NCI-H1105 (cell line): ENCODE measurements at places on chromosomes 1 and 21.

DNA sequence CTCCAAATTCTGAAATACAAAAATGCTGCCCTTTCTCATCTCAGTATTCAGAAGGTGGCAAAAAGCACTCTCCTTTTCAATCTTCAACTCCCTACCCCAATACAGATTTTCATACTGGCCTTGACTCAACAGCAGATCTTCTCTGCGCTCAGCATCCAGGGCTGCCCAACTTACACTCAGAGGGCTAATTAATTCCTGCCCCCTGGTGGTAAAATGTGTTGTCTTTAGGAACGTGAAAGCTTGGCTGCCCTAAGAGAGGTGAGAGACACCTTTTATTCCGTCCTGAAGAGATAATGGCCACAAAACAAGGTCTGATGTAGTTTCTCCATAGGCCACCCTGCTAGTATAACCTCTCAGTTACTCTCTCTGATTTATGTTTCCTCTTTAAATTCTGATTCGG, 25.0 kb downstream of the KRTAP24-1 start:
- DNase-seq: no peak

DNA sequence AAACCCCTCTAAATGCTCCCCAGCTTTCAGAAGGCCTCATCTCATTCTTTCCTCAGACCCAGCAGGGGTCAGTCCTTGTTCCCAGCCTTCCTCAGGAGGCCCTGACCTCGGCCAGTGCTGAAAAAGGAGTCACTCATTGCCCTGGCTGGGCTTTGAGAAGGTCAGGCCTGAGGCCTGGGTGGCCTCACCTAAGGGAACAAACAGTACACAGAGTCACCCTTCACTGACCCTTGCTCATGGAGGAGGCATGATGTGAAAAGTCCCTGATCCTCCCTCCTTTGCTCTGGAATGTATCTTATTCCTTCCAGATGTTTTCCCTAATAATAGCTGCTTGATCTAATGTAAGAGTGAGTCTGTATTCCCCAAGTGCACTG, 117.7 kb upstream of the SLC44A3 start:
- DNase-seq: no peak

DNA sequence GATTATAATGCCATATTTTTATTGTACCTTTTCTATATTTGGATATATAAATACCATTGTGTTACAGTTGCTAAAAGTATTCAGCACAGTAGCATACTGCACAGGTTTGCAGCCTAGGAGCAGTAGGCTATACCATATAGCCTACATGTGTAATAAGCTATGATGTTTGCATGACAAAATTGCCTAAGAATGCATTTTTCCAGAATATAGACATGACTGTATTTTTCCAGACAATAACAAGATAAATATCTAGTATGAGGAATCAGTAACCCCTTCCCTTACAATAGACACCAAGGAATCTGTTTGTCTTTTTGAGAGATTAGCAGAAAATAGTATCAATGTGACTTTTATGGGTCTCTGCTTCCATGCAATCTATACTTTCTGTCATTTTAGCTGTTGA, 228.6 kb downstream of the GRIK1 start:
- no peak for DNase-seq

DNA sequence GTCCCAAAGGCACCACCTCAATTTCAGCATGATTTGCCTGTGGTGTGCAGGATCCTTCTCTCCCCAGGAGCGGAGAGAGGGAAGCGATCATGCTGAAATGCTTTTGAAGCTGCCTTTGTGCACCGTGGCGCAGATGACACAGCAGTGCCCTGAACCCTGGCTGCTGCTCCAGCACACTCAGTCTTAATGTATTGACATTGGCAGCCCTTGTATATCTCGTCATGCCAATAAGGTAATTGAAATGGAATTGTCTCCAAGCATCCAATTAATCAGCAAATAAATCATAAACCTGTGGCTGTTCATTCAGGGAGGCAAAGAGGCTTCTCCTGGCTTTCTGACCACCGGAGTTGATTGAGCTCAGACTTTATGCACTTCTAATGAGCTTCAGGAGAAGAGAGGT, 139.8 kb downstream of the KAZN start:
- peak; percentile 93 for DNase-seq

DNA sequence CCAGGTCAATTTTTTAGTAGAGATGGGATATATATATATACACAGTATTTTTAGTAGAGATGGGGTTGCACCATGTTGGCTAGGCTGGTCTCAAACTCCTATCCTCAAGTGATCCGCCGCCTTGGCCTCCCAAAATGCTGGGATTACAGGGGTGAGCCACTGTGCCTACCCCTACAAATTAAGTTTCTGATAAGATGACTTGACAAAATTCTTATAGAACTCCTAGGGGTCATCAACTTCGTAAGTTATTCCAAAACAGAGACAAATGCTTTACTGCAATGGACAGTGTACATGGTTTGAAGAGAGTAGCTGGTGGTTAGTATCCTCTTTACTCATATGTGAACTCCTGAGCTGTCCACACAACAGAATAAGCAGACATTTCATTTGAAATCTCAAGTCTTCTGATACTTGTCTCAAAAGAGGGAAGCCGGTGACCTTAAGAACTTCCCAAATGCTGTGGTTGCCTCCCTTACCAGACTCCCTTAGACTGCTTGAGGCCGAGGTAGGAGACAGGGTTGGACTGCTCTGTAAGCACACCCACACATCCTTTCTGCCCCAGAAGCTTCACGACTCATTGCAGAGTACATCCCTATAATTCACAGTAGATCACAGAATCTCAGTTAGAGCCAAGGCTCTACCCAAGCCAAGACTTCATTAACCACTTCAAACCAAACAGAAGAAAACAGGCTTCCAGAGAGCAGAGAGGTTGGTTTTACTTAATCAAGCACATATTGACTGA, 244.1 kb upstream of the IRF2BP2 start:
- DNase-seq: no peak

DNA sequence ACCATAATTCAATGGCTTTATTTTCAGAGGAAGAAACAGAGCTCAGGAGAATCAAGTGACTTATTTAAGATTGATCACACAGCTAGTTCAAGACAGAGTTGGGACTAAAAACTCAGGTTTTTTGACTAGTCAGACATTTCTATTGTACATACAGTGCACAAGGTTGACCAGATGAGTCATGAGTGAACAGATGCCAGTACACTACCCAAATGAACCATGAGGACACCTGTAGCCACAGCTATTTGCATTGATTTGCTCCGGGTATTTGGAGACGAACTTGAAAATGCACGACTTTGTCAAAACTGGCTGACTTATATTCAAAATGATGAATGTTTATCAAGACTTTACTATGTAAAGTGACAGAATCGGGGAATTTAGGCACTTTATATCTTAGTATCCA, 161.7 kb upstream of the ST6GALNAC5 start:
- no peak for DNase-seq

DNA sequence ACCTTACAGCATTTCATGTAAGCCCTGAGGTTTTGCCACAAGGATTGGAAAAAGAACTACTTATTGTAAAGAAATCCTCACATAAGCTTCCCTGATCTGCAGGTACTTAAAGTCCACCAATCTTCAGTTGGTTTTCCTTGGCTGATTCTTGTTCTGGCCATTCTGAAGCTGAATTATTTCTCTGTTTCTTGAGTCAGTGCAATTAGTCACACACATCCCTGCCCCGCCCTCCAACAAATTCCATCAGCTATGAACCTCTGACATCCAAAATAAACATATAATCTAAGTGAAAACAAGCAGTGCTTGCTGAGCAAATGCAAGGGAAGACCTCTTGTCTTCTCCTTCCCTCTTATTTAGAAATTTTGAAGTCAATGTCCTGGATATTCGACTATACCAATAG, 8.2 kb upstream of the FNDC7 start:
- no peak for DNase-seq

DNA sequence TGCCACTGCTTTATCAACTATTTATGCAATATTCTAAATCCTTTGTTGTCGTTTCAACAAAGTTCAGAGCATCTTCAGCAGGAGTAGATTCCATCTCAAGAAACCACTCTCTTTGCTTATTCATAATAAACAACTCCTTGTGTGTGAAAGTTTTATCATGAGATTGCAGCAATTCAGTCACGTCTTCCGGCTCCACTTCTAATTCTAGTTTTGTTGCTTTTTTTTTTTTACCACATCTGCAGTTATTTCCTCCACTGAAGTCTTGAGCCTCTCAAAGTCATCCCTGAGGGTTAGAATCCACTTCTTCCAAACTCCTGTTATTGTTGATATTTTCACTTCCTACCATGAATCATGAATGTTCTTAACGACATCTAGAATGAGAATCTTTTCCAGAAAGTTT, 14.8 kb upstream of the ETS2 start:
- no peak for DNase-seq

- DNase-seq: no peak
Observed at GRCh38 chr1:219784660-219785381, 143.5 kb downstream of the SLC30A10 start.

- no peak for DNase-seq
Observed at GRCh38 chr1:230031131-230031530, 35.9 kb upstream of the GALNT2 start.

- DNase-seq: no peak
Observed at GRCh38 chr1:226763905-226764264, 24.8 kb upstream of the ITPKB start.

GRCh38 chr1:213530611-213531320, 457.0 kb upstream of the PROX1 start:
- no peak for DNase-seq

- peak; percentile 87 for DNase-seq
Observed at GRCh38 chr1:110176299-110176956, 26.1 kb downstream of the SLC6A17 start.

GRCh38 chr1:16133007-16133961, 22.6 kb downstream of the EPHA2 start:
- DNase-seq: no peak

GRCh38 chr1:204272505-204272904, 58.7 kb upstream of the GOLT1A start:
- no peak for DNase-seq

DNA sequence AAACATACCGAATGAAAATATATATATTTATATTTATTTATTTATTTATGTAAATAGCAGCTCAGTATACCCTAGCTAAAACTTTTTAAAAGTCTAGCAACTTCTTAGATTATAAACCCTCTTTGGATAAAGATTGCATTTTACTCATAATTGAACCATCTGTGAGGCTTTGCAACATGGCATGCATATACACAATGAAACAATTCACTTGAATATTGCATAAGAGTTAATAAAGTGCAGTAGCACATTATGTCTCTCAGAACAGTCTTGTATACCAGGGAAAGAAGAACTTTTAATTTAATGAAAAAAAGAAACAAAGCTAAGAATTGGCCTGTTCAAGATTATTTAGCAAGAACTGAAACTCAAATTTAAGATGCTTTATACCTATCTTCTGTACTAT, 1363.9 kb upstream of the ADGRL2 start:
- DNase-seq: no peak

DNA sequence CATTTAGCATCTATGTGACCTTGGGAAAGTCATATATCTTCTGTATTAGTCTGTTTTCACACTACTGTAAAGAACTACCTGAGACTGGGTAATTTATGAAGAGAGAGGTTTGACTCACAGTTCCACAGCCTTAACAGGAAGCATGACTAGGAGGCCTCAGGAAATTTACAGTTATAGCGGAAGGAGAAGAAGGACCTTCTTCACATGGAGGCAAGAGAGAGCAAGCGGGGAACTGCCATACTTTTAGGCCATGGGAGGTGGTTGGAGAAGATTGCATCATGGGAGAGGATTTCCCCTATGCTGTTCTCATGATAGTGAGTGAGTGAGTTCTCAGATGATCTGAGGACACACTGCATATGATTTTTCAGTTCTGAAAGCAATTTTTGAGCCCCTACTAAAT, 87.9 kb downstream of the CLEC20A start:
- no peak for DNase-seq

GRCh38 chr1:34754964-34755637, at the start of gene GJB5:
GJB5 (plus strand) TSS chr1:34755047; CDS start chr1:34757331, 2,284 bp downstream.
- no peak for DNase-seq

GRCh38 chr1:197152662-197153061, 6.2 kb upstream of the ASPM start:
- DNase-seq: no peak

GRCh38 chr1:181023265-181024057, 791 bp upstream of the STX6 start:
- DNase-seq: no peak

DNA sequence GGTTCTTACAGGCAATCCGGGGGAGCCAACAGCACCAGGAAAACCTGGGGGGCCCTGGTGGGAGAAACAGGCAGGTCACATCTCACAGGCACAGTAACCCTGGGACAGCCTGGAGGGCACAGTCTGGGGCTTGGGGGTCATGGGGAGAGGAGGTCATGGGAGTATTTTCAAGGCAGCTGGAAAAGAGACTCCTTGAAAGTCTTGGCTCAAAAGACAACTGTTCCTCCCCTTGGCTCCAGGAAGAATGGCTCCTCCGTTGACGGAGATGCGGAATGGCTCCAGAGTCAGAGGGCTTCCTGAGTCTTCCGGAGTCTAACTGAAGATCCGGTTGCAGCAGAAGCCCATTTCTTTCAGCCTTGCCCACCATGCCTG, 25.9 kb upstream of the PEF1 start:
- DNase-seq: no peak

- no peak for DNase-seq
Observed at GRCh38 chr1:27530192-27530591, 40.2 kb upstream of the WASF2 start.

DNA sequence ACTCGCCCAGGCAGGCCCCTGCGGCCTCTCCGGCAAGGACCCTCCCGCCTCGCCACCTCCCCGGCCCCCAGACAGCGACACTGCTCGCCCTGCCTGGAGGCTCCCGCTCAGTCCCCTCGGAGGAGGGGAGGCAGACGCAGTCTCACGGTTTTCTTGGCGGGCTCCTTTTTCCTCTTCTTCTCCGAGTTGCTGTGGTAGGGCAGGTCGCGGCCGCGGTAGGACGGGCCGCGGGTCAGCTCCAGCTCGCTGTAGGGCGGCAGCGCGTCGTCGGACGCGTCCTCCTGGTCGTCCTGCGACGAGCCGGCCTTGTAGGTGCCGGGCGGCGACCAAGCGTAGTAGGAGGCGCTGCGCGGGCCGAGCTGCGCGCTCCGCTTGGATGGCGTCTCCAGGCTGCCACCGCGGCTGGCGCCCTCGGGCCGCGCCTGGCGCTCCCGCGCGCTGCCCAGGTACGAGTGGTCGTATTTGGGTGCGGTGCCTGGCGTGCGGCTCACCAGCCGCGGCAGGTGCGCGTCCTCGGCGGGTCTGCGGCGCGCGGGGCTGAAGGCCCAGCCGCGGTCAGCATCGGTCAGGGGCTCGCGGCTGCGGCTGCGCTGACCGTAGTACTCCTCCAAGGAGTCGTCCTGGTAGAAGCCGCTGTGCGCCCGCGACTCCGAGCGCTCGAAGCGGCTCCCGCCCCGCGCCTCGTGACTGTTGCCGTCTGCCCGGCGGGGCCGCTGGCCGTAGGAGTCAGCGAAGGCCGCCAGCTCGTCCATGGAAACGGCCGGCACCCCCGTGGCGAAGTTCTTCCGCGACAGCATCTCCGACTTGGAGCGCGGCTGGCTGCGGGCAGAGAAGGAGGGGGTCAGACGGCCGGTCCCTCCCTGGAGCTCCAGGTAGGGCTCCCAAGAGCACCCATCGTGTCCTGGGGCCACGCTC, 44.8 kb upstream of the TADA1 start:
- peak; percentile 24 for DNase-seq
